ENCODE measurements at places on chromosomes 3 and 15.
A peak's percentile ranks its signal among the peaks of the same experiment; 100 is the strongest.

GRCh38 chr15:85543741-85544155, 163.3 kb downstream of the AKAP13 start:
- peaks cover 18% of the 10 kb centered on the region for H3K36me3 ChIP-seq
- DNase-seq, result no peak

DNA sequence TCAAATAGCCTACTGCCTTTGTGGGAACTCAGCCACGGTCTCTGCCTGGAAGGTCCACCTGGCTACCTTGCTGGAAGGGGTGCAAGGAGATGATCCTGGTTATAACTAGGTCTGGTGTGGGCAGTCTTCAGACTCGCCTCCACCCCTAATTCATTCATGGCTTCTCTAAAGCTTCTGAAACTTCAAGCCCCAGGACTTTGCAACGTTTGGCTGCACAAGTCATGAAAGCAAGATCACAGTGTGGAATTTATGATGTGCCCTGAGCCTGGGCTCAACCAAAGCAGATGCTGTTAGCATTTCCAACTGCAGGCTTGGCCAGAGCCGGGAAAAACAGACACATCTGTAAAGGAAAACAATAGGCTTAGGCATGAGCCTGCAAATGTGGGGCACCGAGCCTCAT, 200.4 kb upstream of the WNT5A start:
- no peaks in the 10 kb centered on the region for H3K27me3 ChIP-seq
- H3K4me1 ChIP-seq, result peaks cover 83% of the 10 kb centered on the region
- peak; percentile 51 for DNase-seq
- no peaks in the 10 kb centered on the region for H3K36me3 ChIP-seq
- peak overlapping the region; percentile 46 for H3K4me3 ChIP-seq
- H3K27ac ChIP-seq, result peak overlapping the region; percentile 68

- DNase-seq, result no peak
- H3K4me1 ChIP-seq, result peaks cover 3% of the 10 kb centered on the region
- no peak overlapping the region for H3K4me3 ChIP-seq
- no peaks in the 10 kb centered on the region for H3K36me3 ChIP-seq
These were observed 58.5 kb downstream of the HRH1 start for GRCh38 chr3:11212784-11213183.

- DNase-seq, result no peak
- H3K4me1 ChIP-seq, result no peaks in the 10 kb centered on the region
- no peak overlapping the region for H3K4me3 ChIP-seq
- H3K27ac ChIP-seq, result no peak overlapping the region
- no peaks in the 10 kb centered on the region for H3K27me3 ChIP-seq
These were observed 8.7 kb downstream of the ATP8B4 start for GRCh38 chr15:50110285-50110684.

- H3K4me3 ChIP-seq, result no peak overlapping the region
- H3K27me3 ChIP-seq, result no peaks in the 10 kb centered on the region
- H3K27ac ChIP-seq, result no peak overlapping the region
- H3K4me1 ChIP-seq, result peaks cover 6% of the 10 kb centered on the region
These were observed 72.5 kb downstream of the GPR156 start for GRCh38 chr3:120212505-120212904.

All from Karpas-422 (cell line).